ENCODE measurements at places on chromosomes 6 and 20.

DNA sequence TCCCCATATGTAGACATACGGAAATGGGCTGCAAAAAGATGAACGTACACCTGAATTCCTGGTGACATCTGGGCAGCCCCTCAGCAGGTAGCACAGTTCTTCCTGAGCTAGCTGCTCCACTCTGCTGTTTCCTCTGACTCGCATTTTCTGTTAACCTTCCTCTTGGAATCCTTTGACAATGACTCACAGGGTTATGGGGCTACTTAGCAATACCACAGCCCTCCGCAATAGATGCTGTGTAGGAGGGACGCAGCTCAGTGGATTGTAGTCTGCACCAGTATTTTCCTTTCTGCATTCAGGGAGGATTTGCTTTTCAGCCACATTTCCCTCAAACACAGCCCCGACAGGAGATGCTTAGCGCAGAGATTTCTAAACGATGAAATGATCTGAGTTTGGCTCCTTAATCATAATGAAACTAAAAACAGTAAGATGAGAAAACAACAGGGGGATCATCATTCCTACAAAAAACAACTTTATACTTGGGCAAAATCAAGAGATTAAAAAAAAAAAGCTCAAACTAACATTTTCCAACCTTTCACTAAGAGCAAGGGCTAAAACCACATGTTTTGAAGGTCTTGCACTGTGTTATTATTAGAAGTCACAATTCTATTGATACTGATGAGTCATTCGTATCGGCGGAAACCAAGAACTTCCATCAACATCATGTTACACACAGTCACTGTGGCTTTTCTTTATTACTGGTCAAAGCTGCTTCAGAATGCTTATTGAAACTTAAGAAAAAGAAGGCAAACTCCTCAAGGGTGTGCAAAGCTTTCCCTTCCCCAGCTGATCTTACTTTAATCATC lies 12.2 kb downstream of the BACH2 start:
- DNase-seq = no peak

GRCh38 chr6:163691049-163691448 lies 276.5 kb downstream of the QKI start:
- DNase-seq = no peak

DNA sequence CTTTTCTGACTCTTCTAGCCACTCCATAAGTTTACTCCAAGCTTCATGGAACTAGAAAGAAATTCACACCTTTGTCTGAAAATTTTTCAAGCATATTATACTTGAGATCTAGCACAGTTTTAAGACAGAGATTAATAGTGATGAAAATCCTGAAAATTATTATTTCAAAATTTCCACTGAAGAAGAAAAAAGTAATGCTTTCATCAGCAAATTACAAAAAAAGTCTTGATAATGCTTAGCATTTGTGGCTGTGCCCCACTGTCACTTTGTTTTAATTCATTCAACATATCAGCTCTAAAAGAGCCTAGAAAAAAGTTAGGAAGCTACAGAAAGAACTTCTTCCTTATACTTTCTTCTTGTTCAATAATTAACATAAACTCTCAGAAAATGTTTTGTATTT lies 153.1 kb downstream of the DST start:
- no peak for DNase-seq

DNA sequence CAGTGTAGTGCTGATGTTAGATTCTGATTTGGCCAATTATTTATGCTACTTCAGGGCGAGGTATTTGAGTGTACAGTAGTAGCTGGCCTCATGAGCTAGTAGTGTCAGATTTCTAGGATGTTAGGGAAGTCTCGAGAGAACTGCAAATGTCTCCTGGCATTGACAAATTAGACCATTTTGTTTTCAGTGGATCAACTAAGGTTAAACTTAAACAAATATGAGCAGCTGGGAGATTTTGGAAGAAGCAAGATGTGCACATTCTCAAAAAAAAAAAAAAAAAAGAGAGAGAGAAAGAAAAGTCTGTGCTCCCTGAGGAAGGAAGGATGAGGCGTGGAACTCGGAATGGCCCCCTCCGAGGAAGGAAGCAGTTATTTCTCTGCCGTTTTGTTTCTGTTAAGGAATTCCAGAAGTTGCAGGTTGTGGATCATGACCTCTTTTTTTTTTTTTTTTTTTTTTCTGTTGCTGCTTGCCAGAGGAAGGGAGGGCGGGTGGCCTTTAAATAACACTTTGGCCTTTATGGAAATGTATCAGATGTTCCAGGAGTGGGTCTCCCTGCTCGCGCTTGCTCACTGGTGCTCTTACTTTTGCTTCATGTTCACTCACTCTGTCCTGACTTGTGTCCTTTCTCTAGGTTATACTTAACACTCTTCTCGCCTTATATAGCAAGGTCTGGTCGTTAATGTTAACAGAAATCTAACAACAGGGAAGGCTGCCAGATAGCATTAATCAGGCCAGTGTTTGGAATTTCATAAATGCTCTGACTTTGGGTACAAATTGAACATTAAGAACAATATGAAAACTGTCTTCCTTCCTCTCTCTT lies 124.4 kb downstream of the TCP11 start:
- no peak for DNase-seq

GRCh38 chr6:1516742-1517520 lies 92.8 kb upstream of the FOXC1 start:
- no peak for DNase-seq

DNA sequence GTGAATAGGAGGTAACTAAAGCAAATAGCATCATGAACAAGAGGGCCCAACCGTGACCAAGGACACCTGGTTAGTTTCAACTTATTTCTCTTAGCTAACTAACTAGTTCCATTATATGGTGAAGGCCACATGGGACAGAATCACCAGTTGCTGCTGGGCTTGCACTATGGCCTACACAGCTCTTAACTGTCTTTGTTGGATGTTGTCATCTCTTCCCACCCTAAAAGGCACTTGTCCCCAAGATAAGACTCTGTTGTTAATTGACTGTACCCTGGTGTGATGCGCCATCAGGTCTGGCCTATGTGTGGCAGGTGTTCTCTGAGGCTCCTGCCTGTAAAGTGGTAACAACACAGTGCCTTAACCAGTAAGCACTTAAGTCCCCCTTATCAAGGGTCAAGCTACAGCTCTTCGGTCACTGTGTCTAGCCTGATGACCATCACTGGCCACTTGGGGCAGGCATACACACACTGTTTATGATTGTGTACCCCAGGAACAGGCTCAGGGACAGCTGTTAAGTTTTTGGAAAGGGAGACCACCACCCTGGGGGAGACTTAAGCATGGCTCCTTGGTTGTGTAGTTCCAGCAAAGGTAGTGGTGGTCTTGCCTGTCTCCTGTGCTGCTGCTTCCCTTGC lies 51.2 kb downstream of the CHD6 start:
- DNase-seq = no peak

DNA sequence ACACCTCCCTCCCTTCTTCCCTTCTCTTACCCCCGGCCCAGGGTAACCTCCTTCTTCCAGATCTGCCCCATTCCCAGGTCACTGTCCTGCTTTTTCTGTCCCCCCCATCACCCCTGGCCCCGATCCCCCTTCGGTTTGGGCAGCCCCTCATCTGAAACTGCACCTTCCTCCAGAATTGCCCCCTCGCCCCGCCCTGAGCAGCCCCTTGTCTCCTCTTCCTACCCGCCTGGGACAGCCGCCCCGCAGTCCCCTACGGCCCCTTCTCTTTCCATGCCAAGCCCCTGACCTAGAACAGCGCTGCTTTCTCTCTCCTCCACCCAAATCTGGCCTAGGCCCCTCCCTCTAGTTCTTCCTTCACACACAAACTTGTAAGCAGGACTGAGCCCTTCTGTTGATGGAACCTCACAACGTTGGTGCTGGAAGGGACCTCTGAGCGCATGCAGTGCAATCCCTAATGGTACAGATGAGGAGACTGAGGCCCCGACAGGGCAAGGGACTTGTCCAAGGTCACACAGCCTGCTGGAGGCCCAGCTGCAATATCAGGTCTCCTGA lies 630 bp downstream of the PPP2R5D start:
- peak; percentile 48 for DNase-seq

DNA sequence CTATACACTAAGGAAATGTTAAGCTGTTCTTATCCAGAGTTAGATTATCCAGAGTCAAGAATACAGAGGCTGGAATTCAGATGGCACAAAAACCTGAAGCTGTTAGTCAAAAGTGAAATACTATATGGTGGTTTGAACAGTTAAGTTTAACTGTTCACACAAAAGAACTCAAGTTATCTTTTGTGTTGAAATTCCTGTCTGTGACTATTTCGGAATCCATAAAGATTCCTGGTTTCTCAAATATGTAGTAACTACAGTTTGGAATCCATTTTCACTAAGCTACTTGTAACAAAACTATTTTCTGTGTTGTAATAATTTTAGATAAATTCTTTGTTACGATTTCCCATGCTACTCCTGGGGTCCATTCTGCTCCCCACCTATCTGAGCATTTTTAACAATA lies 24.5 kb downstream of the FIG4 start:
- no peak for DNase-seq

GRCh38 chr20:62418709-62419487 lies 8.4 kb downstream of the RBBP8NL start:
- no peak for DNase-seq

DNA sequence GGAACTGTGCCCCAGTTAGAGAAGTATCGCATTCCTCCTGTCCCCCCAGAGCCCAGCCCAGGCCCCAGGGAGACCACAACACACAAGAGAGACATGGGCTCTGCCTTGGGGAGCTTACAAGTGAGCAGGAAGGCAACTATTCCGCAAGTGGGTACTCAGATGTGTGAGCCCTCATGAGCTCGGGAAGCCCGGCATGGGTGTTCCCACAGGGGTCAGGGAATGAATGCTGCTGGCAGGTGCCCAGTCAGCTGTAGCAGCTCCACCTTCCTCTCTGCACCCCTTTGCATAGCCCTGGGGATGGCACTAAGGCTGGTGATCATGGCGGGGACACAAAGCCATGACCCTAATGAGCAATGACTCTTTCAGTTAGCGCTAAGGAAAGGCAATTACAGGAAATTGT lies 194.1 kb downstream of the SYNDIG1 start:
- DNase-seq = no peak

- DNase-seq = no peak
Measured at GRCh38 chr6:35359346-35359743, 17.0 kb downstream of the PPARD start.

DNA sequence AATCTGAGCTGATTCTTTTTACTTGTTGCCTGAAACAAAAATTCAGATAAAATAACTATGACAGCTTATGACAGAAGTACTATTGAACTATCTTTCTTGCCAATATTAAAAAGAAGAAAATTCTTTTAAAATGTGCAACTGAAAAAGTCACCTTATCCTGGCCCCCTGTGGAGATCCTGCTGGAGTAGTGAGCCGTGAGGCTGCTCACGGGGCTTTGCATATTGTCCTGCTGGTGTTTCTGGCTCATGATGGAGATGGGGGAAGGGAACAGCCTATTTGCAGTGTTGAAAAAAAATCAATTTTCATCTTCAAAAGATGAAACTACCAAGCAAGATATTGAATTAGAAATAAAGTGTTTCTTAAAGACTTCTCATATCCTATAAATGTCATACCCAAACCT lies 216.0 kb downstream of the SAMD5 start:
- no peak for DNase-seq

DNA sequence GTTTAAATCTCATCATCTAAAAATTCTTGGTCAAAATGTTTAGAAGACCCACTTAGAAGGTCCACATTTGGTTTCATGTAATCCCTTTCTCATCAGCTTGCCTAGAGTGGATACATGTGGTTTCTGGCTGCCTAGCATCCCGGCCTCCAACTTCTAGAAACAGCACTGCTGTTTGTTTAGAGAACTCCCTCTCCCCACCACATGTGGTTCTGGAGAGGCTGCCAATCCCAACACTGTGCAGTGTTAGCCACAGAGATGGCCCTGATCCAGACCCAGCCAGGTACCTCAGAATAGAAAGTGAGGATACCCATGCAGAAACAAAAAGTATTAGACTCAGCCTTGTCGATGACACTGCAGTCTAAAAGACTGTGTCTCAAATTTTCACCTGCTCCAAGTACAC lies 241.8 kb downstream of the BCKDHB start:
- no peak for DNase-seq

- no peak for DNase-seq
Measured at GRCh38 chr6:14189074-14189473, 71.5 kb downstream of the CD83 start.

DNA sequence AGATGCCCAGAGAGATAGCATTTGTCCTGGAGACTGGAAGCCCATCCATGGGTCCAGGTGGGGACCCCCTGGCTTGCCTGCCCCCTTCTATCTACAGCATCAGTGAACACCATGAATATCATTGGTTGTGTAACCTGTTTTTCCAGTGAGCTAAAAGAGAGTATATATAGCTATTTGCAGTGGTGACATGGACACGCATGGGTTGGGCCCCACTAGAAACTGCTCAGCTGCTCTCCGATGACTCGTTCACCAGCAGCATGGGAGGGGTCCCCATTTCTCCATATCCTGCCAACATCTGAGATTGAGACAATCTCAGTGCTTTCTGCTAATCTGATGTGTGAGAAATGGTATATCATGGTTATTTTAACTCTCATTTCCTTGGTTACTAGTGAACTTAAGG lies 4.0 kb upstream of the ZC3H12D start:
- DNase-seq = no peak

- DNase-seq = peak; percentile 82
Measured at GRCh38 chr20:15047042-15047441, 709.6 kb upstream of the FLRT3 start.

- no peak for DNase-seq
Measured at GRCh38 chr6:46320505-46320904, 149.7 kb upstream of the ENPP5 start.

DNA sequence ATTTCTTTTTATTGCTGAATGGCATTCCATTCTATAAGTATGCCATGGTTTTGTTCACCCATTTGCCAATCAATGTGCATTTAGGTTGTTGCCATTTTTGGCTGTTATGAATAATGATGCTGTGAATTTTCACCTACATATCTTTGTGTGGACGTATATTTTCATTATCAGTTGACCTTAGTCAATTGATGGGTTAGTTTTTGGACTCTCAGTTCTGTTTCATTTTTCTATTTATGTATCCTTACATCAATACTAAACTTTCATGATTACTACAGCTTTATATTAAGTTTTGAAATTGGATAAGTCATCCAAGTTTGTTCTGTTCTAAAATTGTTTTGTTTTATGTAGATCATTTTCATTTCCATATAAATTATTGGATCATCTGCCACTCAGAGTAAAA lies 261.9 kb upstream of the CNR1 start:
- no peak for DNase-seq

DNA sequence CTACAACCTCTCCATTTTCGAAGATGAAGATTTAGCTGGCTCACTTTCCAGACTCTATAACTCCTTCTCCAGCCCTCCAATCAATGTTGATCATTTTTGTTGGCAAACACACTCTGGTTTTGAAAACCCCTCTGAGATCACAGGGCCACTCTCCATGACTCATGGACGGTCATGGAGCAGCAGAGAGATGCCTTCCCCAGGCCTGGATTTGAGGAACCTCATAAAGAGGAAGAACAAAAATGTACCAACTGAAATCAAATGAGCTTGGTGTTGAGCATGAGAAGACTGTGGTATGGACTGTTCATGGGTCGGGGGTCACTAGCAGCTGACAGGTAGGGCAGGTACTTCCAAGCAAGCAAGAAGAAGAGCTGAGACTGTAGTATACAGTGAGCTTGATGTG lies 112.8 kb upstream of the INSM1 start:
- DNase-seq = no peak

GRCh38 chr20:31596831-31597480 lies 8.1 kb upstream of the ID1 start:
- DNase-seq = no peak

GRCh38 chr6:161010418-161010817 lies 18.8 kb downstream of the MAP3K4 start:
- DNase-seq = no peak

All from DND-41 (cell line).